ENCODE measurements at places on chromosomes 3 and 15.

GRCh38 chr3:169914321-169914720 lies 2.9 kb downstream of the SAMD7 start:
- DNase-seq, result no peak

GRCh38 chr3:100810671-100811070 lies 101.4 kb downstream of the TFG start:
- no peak for DNase-seq

DNA sequence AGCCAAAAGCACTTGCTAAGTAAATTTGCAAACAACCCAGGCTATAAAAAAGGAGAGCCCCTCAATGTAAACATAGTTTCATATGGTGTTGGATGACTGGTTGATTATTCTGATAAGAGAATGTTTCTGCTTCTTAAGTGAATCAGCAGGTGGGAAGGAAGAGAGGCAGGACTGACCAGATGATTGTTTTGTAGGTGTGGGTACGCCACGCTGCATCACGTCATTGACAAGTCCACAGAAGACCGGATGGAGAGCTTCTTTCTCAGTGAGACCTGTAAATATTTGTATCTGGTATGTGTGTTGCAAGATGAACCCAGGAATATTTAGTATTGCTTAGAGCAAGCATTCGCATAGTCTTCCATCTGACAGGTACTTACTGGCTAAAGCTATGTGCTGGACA lies 23.4 kb downstream of the EDEM1 start:
- no peak for DNase-seq

GRCh38 chr3:73604451-73604850 lies 20.3 kb downstream of the PDZRN3 start:
- no peak for DNase-seq

GRCh38 chr15:75720787-75721479 lies 8.3 kb upstream of the CSPG4 start:
- peak; percentile 85 for DNase-seq

- DNase-seq, result no peak
Observed at GRCh38 chr3:11230832-11231231, 41.4 kb upstream of the ATG7 start.

DNA sequence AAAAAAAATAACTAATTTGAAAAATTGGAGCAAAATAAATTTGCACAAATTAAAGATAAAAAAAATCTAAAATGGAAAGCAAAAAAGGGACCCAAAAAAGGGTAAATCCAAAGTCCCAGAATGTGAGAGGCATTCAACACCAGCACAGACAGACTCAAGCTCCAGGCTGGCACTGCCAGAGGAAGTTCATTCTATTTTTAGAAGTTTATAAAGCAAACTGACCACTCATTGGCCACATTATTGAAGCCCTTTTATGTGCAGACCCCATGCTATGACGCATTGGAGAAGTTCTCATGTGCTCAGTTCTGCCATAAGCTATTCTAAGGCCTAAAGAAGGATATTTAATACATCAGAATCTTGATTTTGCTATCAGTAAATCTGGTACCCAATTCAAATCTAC lies 17.6 kb upstream of the BOC start:
- no peak for DNase-seq

DNA sequence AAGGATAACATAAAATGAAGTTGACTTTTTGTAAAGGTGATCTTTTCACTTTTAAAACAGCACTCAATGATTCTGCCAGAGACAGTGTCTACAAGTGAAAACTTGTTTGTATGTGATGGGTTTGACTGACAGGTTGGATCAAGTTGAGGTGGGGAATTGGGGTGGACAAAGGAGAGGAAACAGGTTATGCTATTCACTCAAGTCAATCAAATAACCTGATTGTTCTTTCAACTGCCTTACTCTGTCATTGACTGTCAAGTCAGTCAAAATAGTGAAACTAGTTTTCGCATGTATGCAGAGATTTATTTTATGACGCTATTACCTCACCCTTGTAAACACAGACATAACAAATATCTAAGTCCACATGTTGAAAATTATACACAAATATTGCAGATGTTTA lies 187.7 kb downstream of the ROBO2 start:
- DNase-seq, result no peak

- no peak for DNase-seq
Observed at GRCh38 chr15:25185791-25186190, 231.0 kb downstream of the SNRPN start.

- DNase-seq, result no peak
Observed at GRCh38 chr3:64392001-64392400, 166.7 kb upstream of the PRICKLE2 start.

GRCh38 chr3:103965764-103966163 lies 1400.9 kb upstream of the ALCAM start:
- no peak for DNase-seq

DNA sequence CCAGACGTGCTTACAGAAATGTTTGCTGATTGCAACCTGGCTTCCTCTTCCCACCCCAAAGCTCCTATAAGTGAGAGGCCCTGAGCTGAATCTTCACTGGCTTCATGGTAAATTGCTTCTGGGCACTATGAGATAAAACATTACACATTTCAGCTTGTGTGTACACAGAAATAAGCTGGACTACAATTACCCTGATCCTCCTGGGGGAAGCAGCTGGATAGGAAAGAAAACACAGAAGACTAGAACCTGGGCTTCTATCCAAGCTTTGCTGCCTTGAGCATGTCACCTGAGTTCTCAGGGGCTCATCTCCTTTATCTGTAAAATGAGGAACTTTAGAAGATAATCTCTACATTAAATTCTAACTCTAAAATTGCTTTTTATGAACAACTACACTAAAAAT lies 40.3 kb downstream of the THBS1 start:
- peak; percentile 38 for DNase-seq

DNA sequence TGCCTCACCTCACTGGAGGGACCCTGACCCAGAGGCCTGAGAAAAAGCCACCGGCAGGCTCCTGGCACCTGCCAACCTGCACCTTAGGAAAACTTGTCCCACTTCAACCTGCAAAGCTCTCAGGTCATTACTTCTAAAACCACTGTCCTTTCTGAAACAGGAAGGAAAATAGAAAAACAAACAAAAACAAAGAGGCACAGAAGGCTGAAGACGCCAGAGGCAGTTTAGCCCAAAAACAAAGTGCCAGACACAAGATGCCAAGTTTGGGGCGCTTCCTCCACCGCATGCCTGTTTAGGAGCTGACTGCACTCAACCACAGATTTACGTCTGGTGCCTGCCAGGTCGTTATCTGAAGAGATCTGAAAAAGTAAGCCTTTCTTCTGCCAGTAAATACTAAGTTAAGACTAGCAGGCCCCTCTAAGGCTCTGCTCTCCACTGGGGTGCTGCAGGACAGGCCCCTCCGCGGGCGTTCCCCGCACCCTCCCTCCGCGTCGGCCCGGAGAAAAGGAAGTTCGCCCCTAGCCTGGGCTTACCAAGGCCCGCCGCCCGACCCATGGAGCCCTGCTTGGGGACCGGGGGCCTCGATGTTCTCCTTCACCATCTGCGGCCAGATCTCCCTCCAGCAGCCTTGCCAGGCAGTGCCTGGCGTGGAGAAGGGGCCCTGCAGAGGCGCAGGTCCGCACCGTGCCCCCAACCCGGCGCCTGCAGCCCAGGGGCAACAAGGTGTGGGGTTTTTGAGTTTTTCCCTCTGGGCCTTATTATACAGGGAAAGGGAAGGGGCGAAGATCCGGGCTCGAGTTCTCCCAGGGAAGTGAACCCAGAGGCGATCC lies 1.3 kb downstream of the GOLGA8A start:
- DNase-seq, result peak; percentile 39

GRCh38 chr3:37787153-37787867 lies 74.4 kb upstream of the CTDSPL start:
- no peak for DNase-seq

DNA sequence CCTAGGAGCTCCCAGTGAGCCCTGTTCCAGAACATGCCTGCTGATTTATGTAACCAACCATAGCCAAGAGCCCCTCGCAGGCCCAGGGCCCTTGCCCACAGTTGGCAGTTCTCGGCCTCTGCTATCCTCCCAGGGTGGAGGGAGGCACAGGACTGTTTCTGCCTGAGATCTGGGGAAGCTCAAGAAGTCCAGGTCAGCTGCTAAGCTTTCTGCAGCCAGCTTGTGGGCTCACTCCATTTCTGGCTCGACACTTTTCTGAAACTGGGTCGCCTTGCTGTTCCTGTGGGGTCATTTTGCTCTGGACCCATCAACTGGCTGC lies 72.5 kb upstream of the HERC1 start:
- DNase-seq, result no peak

- DNase-seq, result no peak
Observed at GRCh38 chr3:1442271-1442670, 349.4 kb downstream of the CNTN6 start.

- DNase-seq, result no peak
Observed at GRCh38 chr3:194689493-194689944, 3.8 kb downstream of the FAM43A start.

DNA sequence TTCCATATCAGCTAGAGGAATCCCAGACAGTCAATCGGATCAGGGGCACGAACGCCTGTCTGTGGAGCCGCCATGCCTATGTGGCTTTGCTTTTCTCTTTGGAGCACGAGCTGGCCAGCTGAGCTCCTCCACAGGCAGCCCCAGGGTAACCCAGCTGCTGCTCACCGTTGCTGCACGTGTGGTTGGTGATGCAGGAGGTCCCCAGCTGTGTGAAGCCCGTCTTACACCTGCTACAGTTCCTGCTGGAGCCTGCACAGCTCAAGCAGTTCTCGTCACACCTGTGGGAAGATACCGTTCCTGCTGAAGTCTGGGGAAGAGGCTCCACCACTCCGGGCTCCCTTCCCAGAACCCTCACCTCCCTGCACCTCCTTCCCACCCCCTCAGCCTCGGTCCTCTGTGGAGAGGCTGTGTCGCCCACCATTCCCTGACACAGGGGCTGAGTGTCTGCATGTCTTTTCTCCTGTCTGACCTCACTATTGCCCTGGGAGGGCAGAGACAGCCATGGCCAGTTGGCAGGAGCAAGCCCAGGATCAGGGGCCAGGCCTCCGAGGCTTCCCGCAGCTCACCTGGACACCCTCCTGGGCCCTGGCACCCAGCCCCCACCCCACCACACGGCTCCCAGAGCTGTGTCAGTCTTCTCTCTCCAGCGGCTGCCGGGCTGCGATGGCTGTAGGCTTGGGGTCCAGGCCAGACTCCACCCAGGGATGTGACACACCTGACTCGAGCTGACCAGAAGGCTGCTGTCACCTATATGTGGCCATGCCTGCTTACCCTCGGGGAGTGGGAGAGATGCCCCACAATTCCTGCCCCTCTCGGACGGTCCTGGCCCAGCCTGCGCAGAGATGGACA lies 12.2 kb upstream of the SNRPA1 start:
- peak; percentile 66 for DNase-seq

- DNase-seq, result peak; percentile 66
Observed at GRCh38 chr15:82197733-82198594, 64.6 kb downstream of the EFL1 start.

DNA sequence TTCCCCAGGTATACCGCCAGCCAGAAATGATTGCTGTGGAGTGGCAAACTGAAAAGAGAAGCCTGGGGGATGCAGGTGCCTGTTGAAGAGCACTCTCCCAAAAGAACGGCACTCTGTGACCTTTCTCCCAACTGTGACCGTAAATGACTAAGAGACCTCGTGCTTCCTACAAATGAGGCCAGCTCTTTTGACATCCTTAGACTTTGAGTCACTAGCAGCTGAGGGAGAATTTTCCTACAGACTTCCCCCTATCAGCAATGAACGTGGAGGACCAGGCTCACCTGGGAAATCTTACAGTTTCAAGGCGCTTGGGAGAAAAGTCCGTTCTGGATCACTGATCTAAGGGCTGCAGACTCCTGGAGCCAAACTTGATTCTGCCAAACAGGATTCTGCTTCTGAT lies 8.6 kb downstream of the AQP9 start:
- DNase-seq, result peak; percentile 34

GRCh38 chr3:22361521-22361920 lies 610.5 kb upstream of the ZNF385D start:
- DNase-seq, result no peak

DNA sequence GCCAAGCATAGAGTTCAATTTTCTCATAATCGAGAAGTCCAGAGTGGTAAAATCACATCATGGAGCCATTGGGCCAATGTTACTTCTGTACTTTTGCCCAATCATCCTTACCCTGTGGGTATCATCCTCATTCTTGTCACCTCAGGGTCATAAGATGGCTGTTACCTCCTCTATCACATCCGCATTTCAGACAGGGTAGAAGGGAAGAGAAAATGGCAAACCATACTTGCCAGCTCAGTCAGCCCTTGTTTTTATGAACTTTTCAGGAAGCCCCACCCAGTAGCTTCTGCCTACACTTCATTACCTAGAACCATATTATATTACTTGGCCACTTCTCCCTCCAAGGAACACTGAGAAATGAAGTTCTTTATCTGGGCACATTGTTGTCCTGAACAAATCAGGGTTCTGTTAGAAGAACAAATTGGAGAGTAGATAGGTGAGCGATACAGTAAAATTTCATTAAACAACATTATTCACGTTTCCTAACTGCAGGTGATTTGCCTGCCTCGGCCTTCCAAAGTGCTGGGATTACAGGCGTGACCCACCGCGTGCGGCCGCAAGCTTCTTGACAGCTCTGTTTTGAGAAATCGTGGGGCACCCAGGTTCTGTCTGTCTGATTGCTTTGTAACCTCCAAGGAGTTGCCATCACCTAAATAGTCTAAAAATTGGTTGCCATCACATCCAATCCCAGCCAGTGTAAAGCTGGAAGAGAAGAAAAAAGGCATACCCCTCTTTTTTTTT lies 34.5 kb upstream of the RPN1 start:
- DNase-seq, result no peak

- no peak for DNase-seq
Observed at GRCh38 chr3:81753416-81754027, 7.9 kb downstream of the GBE1 start.

DNA sequence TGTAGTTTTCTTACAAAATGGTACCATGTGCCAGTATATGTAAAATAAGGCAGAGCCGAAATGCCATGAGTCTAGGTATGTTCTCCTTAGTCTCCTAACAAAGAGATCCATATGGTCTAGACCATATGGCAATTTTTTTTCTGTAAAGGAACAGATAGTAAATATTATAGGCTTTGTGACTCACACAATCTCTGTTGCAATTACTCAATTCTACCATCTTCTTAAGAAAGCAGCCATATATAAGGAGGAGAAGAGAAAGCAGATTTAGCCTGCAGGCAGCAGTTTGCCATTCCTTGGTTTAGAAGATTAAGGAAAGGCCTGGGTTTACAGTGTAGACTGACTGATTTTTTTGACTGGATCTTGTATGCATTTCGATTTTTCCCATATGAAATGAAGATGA lies 16.3 kb upstream of the BBX start:
- no peak for DNase-seq
